ENCODE measurements at places on chromosomes 12 and 14.

DNA sequence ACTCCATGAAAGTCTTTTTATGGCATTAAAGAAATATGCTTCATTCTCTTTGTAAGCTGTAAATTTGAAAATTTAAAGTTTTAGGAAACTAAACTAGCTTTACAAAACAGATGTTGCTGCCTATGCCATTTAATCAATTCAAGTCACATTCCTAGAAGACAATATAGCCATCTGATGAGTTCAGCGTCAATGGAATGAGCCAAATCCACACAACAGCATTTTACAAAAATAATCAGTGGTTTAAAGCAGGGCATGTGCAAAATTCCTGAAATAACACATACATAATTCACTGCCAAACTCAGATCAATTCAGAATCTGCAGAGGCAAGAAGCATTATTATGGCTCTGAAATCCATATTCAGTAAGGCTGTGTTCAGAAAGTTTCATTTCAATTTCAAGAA, 75.6 kb downstream of the MED13L start:
- no peak for DNase-seq

DNA sequence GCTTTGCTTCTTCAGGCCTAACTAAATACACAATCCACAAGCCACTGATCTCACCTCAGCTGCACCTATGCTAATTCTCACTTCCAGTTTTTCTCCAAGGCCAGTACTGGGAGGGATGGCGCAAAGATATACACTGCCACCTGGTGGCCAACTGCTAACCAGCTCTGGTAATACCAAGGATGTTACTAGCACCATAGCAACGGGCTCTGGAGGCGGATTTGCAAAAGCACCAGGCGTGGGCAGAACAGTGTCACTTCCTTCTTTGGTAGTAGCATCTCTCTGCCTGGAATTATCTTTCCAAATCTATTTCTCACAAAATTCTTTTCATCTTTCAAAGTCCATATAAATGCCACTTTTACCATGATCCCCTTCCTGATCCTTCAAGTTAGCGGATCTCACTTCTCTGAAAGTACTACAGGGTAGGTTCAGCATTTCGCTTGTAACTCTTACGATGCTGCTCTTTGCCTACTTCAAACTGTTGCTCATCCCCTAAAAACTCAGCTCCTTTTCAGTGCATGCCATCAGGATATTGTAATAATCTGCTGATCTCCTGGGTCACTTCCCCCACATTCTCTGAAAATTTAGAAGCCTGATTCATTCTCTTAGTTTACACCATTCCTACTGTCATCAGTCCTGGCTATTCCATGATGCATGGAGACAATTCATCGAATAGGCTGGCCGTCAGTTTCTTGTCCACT, 37.1 kb upstream of the FOXJ2 start:
- peak; percentile 85 for DNase-seq

DNA sequence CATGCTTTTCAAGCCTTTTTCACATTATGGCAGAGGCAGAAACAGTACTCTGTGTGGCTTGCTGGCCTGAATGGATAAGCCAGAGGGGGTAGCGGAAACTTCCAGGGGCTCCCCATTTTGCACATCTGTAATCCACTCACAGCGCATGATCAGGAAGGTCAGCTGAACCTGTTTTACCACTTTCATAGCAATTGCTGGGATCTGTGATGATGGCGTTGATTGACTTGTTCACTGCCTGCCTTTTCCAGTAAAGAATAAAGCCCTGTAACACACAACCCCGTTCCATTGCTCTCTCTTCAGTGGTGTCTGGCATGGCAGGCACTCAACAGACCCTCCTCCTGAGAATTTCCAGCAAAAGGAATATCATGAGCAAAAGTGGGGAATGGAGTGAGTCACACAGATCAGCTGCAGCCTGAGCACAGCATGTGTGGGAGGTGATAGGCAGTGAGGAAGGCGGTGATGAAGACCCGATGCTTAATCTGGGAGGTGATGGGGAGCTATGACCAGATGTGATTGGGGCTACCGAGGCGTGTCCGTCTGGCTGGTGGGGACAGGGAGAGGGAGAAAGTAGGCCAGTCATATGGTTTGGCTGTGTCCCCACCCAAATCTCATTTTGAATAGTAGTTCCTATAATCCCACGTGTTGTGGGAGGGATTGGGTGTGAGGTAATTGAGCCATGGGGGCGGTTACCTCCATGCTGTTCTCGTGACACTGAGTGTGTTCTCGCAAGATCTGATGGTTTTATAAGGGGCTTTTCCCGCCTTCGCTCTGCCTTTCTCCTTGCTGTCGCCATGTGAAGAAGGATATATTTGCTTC, 44.7 kb upstream of the CHST11 start:
- no peak for DNase-seq

GRCh38 chr12:122983789-122984515, 3.5 kb downstream of the ARL6IP4 start:
- no peak for DNase-seq

GRCh38 chr14:55212634-55213033, 21.2 kb upstream of the DLGAP5 start:
- DNase-seq = no peak

- DNase-seq = no peak
These were observed 9.9 kb downstream of the ETNK1 start for GRCh38 chr12:22634883-22635282.

DNA sequence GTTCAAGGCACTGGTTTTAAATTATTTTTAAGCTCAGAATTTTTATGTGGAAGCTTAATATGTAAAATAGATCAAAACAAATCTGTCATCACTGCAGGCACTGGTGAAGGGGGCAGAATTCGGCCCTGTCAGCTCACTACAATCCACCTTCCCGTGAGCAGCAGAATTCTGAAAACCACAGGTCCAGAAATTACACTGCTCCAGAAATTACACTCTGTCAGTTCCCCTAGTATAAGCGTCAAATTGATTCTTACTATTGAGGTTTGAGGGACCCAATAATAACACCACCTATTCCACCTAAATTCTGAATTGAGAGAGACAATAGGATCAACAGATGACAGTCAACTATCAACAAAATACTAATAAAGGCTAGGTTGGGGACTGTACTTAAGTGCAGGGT, 245.5 kb downstream of the PHLDA1 start:
- no peak for DNase-seq

DNA sequence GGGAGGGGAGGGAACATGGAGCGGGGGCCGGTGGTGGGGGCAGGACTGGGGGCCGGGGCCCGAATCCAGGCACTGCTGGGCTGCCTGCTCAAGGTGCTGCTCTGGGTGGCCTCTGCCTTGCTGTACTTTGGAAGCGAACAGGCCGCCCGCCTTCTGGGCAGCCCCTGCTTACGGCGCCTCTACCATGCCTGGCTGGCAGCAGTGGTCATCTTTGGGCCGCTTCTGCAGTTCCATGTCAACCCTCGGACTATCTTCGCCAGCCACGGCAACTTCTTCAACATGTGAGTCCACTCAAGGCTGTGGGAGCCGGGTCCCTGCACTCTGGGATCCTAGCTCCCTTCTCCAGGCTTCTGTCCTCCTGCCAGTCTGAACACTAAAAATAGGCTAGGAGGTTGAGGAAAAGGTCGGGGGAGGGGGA, 1.1 kb downstream of the FITM1 start:
- DNase-seq = no peak

GRCh38 chr12:39722504-39722903, 102.9 kb upstream of the ABCD2 start:
- DNase-seq = no peak

GRCh38 chr12:58647495-58647894, 272.8 kb downstream of the LRIG3 start:
- no peak for DNase-seq

- DNase-seq = no peak
These were observed 9.9 kb downstream of the KICS2 start for GRCh38 chr12:64212119-64212746.

GRCh38 chr12:6779708-6780432, 7.5 kb downstream of the LAG3 start:
- no peak for DNase-seq

GRCh38 chr12:21672146-21672545, 14.5 kb upstream of the LDHB start:
- no peak for DNase-seq

- DNase-seq = no peak
These were observed 38.3 kb downstream of the NIN start for GRCh38 chr14:50792634-50793068.

DNA sequence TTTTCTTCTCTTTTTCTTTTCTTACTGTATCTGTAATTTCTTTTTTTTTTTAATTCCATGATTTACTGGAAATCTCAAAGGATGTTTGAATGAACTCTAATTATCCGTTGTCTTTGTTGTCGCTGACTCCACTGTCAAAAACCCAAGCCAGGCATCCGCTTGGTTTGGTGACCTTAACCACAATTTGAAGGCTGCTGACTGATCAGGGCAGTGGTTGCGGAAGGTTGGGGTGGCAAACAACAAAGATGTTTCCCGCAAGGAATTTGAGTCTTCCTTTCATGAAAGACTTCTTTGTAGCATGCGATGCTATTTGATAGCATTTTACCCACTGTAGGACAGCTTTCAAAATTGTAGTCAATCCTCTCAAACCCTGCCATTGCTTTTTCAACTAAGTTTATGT, 1013.8 kb downstream of the DIO2 start:
- DNase-seq = no peak

- peak; percentile 35 for DNase-seq
These were observed 1.5 kb downstream of the MLH3 start for GRCh38 chr14:75049731-75050201.
